ENCODE measurements at places on chromosomes 16 and 17.

DNA sequence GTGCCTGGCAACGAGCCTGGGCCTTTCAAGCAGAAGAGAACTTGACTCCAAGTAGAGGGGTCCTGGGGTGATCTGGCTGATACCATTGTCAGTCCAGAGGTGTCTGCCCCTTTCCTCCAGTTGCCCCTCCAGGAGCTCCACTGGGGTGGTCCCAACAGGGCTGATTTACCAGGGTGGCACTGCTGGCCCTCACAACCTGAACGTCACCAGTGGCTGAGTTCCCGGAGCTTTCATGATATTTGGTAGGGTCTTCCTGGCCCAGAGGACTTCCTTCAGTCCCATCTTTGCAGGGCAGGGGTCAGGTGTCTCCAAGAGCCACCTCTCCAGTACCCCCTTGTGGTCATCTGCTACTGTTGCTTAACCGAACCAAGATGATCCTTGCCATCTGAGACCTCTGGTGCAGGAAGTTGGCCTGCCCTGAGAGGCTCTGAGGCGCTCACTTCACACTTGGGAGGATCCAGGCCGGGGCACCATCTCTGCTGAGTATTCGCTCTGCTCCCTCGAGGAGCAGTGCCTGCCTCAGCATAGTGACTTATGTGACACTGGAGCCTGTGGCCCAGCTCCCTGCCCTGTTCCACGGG is 3.5 kb downstream of the LIMD2 start:
- DNase-seq, result peak; percentile 64

- no peak for DNase-seq
These were observed 147.7 kb downstream of the BCAS3 start for GRCh38 chr17:60825351-60825750.

DNA sequence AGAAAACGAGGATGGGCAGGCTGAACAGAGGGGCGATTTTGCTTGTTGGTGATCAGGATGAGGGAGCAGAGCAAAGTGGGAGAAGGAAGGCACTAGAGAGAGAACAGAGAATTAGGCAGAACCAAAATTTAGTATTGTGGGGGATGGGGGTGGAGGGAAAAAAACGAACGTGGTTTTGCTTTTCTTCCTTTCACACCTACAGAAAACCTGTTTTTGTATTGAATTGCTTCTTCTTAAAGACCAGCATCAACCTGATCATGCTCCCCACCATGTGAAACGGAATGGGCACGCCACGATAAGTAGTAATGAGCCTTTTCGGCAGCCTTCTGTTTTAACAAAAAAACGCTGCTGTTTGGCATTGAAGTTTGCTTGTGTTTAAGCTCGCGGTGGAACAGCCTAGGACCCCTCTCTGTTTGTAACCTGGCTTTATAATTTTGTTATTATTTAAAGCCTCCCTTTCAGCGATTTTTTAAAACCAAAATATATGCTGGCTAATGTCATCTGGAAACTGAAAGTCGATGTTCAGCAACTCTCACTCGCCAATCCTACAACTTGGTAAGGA is 36.8 kb downstream of the ERCC4 start:
- DNase-seq, result no peak

GRCh38 chr17:79294459-79295071 is 219.9 kb downstream of the ENGASE start:
- peak; percentile 55 for DNase-seq

GRCh38 chr17:63454915-63455314 is 8.8 kb upstream of the CYB561 start:
- no peak for DNase-seq

DNA sequence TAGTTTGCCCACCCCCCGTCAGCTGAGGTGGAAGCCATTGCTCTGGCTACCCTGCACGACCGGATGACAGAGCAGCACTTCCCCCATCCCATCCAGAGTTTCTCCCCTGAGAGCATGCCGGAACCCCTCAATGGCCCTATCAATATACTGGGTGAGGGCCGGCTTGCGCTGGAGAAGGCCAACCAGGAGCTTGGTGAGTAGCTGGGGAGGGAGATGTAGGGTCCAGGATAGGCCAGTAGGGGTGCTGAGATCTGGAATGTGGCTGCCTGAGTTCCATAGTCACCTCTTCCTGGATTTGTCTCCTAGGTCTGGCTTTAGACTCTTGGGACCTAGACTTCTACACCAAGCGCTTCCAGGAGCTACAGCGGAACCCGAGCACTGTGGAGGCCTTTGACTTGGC is 6.4 kb downstream of the PFAS start:
- DNase-seq, result no peak
